ENCODE measurements at places on chromosomes 5 and 9. TPM values are rescaled to one million over a fixed set of nuclear protein-coding genes. Genes with fewer than 3 reads are reported as not detected.

Gene IRX2
- 1.9 TPM for total RNA-seq

Gene CARD9
- 0.53 TPM for total RNA-seq

Gene ENHO
- total RNA-seq, result not detected

Gene ORM1
- total RNA-seq, result not detected

Gene PAPPA
- 62.5 TPM for total RNA-seq

Gene GRHPR
- 128 TPM for total RNA-seq

Gene ANKRD55
- total RNA-seq, result not detected

Gene N4BP3
- 0.35 TPM for total RNA-seq

Gene SHISAL2B
- not detected for total RNA-seq

Gene NSG2
- not detected for total RNA-seq

Gene INSL6
- total RNA-seq, result not detected

Gene SLC36A2
- not detected for total RNA-seq

Gene SOX30
- total RNA-seq, result not detected

Gene CD274
- total RNA-seq, result 3.1 TPM

Gene CCNO
- 0.30 TPM for total RNA-seq

Gene MAML1
- 4.7 TPM for total RNA-seq

Gene ZFYVE16
- 16.5 TPM for total RNA-seq

Gene SLC25A2
- total RNA-seq, result 0.23 TPM

Gene FBP2
- total RNA-seq, result not detected

Gene INPP5E
- total RNA-seq, result 3.8 TPM

Gene FOXD1
- total RNA-seq, result 2.5 TPM

Gene PLAC8L1
- not detected for total RNA-seq

Gene FBP1
- 0.08 TPM for total RNA-seq

Gene NR2F1
- 14.7 TPM for total RNA-seq

Gene FAM163B
- not detected for total RNA-seq

Gene MRPL50
- 8.3 TPM for total RNA-seq

Gene GPRIN1
- 0.70 TPM for total RNA-seq

Gene SNCAIP
- total RNA-seq, result not detected

Gene MEGF9
- total RNA-seq, result 4.1 TPM

Gene SPINK13
- total RNA-seq, result not detected

Gene PIP5KL1
- total RNA-seq, result 0.94 TPM

Gene PKD2L2
- not detected for total RNA-seq

Gene RLN2
- not detected for total RNA-seq

Gene FOXD4
- total RNA-seq, result 0.23 TPM

Gene IFNA5
- not detected for total RNA-seq

Gene KIF4B
- total RNA-seq, result not detected

Gene SPAG8
- 1.2 TPM for total RNA-seq

Gene KDM3B
- total RNA-seq, result 26.9 TPM

Gene LHX2
- not detected for total RNA-seq

Gene SHC3
- total RNA-seq, result 36.8 TPM

Gene LECT2
- not detected for total RNA-seq

Gene CHD1
- total RNA-seq, result 16.8 TPM

Gene PDGFRB
- total RNA-seq, result 52.9 TPM

Gene TNFSF15
- total RNA-seq, result under 0.01 TPM

Gene MSMP
- not detected for total RNA-seq

Gene SOHLH1
- total RNA-seq, result not detected

Gene ARPC5L
- total RNA-seq, result 15.6 TPM

Gene IL5
- total RNA-seq, result not detected
